CD4-positive, alpha-beta memory T cell (primary cell): ENCODE measurements at places on chromosomes 16 and 17. TPM values are rescaled to one million over a fixed set of nuclear protein-coding genes. Genes with fewer than 3 reads are reported as not detected.
A peak's percentile ranks its signal among the peaks of the same experiment; 100 is the strongest.

- peak; percentile 28 for DNase-seq
Measured at GRCh38 chr16:17224879-17225281, 245.9 kb downstream of the XYLT1 start.

- DNase-seq: no peak
Measured at GRCh38 chr17:9020096-9020823, 1.1 kb upstream of the NTN1 start.

GRCh38 chr17:66310528-66311148, 8.2 kb downstream of the PRKCA start:
- DNase-seq: no peak

Gene GFOD2
- total RNA-seq: 18.0 TPM

Gene RNF112
- total RNA-seq: 1.6 TPM

DNA sequence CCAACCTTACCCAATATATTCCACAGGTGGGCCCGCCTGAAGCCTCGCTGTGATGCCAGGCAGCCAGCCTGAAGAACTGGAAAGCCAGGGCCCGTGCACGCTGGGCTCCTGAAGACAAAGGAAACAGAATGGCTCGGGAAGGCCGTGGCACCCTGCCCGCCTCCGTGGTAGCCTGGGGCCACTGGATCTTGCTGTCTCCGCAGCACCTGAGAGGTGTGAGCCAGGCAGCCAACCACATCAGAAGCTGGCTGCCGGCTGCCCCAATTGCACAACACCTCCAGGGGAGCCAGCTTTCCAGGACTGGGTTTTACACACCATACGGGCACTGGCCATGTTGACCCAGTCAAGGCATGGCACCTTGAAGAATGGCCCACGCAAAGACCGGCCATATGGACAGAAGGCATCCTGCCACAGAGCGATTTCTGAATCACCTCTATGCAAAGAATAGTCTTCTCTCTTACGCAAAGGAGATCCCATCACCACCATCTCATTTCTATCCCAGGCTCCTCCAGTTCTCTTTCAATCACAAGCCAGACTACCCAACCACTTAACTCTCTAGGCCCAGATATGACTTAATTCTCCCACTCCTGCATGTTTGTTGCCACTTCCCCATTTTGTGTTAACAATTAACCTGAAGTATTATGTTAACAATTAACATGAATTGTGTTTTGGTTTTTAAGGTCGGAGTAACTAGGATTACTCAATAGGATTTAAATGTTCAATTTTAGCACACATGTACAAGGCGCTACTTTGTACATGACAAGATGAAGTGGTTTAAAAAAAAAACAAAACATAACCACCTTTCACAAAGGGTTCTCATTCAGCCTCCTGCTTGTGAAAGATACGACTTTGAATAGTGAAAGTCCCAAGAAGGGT, 32.1 kb downstream of the ZFHX3 start:
- DNase-seq: no peak

Gene PKMYT1
- not detected for total RNA-seq

DNA sequence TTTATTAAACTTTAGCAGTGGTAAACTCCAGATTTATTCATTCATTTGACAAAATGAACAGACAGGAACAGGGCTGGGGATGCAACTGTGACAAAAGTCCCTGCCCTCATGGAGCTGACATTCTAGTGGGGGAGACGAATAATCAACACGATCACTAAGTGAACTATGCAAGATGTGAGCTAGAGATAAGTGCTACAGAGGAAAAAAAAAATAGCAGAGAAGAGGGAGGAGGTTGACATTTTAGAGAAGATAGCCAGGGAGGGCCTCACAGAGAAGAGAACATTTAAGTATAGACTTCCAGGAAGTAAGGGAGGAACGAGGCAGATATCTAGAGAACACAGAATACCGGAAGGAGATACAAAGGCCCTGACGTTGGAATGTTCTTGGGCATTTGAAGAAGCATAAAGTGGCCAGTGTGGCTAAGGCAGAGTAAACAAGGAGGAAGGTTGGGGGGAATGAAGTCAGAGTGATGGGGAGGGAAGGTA, 17.9 kb upstream of the AP1G1 start:
- DNase-seq: no peak

Gene GPR179
- total RNA-seq: 0.19 TPM

Gene SEPTIN12
- total RNA-seq: not detected
